ENCODE measurements at places on chromosomes 6 and 20.

GRCh38 chr6:56291302-56291917 lies 44.0 kb upstream of the COL21A1 start:
- no peak for DNase-seq

- no peak for DNase-seq
Measured at GRCh38 chr6:20569000-20569610, 34.8 kb downstream of the CDKAL1 start.

DNA sequence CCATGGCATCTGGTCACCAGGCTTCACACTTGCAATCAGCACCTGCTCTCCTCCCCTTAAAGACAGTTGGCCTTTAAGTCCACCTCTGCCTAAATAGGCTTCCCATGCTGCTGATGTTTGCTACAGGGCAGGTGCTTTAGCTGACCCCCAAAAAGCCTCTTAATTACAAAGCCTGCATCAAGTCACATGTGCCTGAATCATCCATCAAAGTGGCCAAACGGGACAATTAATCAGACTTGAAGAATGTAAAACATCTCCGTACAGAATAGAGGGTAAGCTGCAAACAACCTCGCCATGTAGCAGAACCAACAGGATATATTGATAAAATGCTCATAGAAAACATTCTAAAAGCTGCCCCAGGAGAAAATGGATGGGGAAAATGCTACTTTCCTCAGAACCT lies 7.4 kb downstream of the LY86 start:
- DNase-seq = no peak

- no peak for DNase-seq
Measured at GRCh38 chr6:36968266-36968977, 13.9 kb downstream of the PI16 start.

GRCh38 chr6:27553123-27553904 lies 80.4 kb upstream of the ZNF184 start:
- no peak for DNase-seq

- DNase-seq = no peak
Measured at GRCh38 chr20:2123720-2124119, 22.1 kb downstream of the STK35 start.

DNA sequence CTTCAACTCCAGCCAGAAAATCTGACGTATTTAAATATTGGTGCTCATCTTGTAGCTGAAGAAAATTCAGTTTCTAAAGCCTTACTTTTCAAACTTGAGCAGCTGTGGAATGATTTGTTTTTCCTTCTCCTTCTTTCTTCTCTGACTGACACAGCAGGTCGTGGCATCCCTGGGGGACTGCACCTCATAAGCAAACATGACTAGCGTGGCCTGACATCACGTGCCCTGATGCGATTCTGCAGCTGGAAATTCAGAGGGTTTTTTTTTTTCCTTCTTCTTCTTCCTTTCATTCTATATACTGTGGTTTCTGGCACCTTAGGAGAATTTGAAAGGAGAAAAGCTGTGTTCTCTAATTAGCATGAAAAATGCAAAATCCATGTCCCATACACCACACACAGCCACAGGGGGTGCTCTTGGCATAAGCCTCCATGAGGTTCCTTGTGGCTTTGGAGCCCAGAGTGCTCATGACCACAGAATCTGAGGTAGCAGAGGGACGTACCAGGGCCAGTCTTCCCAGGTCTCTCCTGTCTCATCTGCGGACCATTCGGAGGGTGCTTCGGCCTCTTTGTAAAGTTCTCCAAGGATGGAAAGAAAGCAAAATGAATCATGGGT lies 258.5 kb upstream of the CDH4 start:
- DNase-seq = no peak

- DNase-seq = no peak
Measured at GRCh38 chr6:134171517-134171916, 119.1 kb upstream of the SLC2A12 start.

All from NCI-H2107 (cell line).